ENCODE measurements at places on chromosomes 6 and 20.
A peak's percentile ranks its signal among the peaks of the same experiment; 100 is the strongest.

GRCh38 chr6:76752841-76753240 is 680.4 kb upstream of the IMPG1 start:
- no peak for DNase-seq

DNA sequence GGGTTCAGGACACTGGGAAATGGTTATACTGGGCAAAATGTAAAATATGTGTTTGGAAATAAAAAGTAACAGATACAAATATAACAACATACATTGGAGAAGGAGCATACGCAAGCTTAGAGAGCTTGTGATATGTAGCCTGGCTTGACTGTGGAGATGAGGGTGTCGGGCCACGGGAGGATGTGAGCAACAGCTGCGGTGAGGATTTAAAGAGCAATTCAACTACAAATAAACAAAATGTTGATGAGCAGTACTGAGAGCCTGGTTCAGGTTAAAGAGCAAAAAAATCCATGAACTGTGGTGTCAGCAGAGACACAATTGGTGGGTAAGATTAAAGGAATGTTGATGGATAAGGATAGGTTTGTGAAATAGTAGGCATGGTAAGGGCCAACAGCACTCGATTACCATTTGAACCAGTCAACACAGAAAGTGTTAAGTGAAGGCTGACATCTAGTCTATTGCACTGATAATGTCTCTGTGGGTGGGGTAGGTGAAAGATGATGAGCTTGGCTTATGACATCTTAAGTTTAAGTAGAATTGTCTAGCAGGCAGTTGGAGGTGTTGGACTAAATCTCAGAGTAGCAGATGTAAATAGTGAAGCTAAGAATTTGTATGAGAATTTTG is 723.2 kb downstream of the EPM2A start:
- peak; percentile 46 for DNase-seq

- DNase-seq = no peak
Observed at GRCh38 chr6:47032974-47033765, 9.0 kb downstream of the ADGRF1 start.

DNA sequence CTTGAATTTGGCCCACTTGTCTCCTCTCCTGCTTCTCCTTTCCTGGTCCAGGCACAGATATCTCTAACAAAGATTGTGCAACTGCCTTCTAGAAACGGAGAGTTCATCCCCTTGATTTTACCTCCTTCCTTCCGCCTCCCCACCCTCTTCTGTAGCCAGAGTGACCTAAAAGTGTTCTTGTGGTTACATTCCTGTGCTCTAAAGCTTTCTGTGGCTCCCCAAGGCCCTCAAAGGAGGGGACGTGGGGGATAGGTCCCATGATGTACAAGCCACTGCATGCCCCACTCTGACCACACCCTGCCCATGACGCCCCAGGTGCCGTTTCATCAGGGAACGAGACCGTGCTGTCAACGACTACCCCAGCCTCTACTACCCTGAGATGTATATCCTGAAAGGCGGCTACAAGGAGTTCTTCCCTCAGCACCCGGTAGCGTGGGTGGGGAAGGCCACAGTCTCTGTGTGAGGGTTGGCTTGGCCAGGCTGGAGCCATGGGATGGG is 8.2 kb downstream of the CDC25B start:
- no peak for DNase-seq

- no peak for DNase-seq
Observed at GRCh38 chr6:157173776-157174175, 149.5 kb downstream of the TMEM242 start.

DNA sequence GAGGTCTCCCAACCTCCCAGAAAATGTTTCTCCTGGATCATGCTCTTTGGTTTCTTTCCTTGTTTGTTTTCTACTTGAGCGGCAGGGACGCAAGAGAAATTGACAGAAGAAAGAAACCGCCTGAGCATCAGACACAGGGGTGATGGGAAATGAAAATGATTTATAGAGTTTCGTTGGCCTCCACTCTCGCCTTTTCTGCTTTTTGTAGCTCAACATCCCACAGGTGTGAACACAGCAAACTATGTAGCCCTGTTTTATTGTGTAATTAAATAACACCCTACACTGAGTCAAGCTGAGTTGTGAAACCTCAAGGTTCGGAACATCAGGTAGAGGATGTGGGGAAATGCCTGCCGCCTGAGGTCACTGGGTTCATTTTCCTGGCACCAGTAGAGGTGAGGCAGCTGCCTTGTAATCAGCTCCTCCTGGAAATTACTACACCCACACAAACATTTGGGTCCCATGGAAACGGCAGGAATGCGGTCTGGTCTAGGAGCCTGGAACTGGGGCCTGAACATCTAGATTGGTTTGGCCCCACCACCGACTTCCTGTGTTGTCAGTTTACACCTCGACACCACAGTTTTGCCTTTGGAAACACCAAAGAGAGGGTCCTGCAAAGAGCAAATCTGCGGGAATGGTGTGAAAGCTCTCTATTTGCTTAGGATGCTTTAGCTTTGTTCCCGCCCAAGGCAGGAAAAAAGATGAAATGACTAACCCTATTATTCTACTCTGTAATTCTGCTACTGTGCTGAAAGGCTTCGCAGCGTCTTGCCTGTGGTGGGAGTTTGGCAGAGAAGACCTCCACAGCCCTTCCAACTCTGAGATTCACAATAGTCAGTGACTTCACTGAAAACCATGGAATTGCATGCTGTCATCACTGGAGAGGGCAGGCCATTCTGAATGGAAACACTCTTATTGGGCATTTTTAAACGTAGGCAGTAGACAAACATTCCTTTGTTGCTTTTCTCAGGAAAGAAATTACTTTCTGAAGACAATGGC is 53.0 kb downstream of the ADAT2 start:
- peak; percentile 90 for DNase-seq

- no peak for DNase-seq
Observed at GRCh38 chr6:14443629-14444268, 326.2 kb downstream of the CD83 start.

DNA sequence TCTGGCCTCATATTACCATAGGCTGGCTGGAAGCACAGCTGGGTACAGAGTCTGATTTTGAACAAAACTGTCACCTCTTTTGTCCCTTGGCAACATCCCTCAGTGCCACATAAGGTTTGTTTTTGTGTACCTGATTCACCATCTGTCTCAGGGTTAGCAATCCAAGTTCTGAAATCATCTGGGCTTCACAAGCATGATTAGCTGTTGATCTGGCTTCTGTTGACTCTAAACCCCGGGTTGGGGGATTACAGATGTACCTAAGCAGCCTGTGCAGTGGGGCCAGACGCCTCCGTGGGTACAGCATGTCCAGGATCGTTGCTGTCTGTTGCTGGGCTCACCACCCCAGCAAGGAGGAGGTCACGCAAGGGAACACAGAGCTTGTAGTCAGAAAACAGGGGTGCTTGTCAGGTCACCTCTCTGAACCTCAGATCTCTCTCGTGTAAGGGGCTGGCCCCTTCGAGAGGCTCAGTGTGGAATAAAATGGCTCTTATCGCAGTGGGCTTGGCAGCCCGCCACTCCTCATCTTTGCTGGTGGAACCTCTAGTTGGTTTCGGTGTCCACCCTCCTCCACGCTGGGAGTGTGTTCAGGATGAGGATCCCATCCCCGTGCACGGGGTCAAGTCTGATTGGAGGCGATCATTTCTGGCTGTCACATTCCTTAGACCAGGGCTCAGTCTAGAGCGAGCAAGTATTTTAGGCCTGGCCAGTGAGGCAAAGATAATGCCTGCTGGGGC is 39.2 kb upstream of the ZNF831 start:
- DNase-seq = no peak

DNA sequence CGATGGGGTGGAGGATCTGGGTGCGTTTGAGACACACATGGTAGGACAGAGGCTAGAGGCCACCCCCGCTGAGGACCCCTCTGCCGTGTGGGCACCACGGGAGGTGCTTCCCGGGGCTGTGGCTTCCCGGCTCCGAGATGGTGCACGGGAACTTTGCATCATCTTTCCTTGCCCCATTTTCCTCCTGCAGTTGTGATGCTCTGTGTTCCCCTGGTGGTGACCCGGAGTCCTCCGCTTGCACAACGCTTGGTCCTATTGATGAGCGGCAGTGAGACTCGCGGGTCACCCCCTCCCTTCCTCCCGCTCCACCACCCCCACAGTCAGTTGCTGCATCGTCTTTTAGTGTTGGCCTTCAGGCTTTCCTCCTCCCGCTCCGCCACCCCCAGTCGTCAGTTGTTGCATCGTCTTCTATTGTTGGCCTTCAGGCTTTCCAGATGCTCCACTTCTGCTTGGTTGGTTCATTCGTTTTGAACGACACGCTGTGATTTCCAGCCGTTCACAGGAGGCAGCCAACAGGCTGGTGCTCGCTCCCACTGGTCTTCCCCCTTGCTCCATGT is 37.3 kb downstream of the PYGB start:
- no peak for DNase-seq

DNA sequence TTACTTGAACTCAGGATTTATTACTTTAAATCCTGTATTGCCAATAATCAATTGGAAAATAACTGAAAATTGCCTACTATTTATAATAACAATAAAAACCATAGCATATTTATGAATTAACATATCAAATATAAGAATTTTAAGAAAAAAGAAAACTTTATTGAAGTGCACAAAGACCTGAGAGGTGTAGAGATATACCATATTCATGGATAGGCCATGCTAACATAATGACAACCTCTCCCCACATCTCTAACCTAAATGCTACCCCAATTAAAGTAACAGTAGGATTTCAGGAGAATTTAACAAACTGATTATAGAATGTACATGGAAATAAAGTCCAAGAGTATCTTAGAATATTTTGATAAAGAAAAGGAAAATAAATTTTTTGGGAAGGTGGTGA is 5.1 kb upstream of the HLA-DMB start:
- no peak for DNase-seq

DNA sequence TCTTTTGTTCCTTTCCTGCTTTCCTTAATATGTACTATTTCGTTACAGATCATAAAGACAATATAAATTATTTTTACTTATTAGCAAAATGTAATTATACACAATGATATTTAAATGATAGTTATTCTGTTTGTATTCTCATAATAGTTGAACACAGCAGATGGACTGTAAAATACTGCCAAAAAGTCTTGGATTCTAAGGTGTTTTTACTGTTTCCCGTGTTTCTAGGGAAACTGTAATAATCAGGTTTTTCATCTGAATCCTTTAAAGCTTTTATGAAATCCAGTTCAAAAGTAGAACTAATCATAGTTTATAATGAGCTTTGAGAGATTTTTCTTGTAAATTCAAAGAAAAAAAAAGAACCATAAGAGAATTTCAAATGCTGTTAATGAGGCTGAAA is 148.4 kb downstream of the GRIK2 start:
- no peak for DNase-seq

- DNase-seq = no peak
Observed at GRCh38 chr6:164523087-164523654, 786.2 kb downstream of the C6orf118 start.

DNA sequence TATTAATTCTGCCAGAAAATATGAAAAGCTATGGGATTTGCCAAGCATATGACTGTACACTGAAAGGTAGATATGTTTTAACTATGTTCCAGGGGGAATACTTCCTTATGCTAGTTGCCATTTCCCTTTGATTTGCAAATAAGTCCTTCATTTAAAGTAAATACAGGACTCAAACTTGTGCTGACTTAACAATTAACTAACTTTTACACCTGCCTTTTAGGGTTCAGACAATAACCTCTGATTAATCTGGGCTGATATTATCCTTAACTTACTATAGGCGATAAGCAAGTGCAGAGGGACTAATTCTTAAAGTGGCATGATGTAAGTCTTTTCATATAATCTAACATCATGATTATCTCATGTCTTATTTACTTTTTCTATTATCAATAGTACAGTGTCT is 143.1 kb downstream of the AHI1 start:
- DNase-seq = no peak

GRCh38 chr6:28488916-28489365 is 26.7 kb downstream of the GPX6 start:
- peak; percentile 76 for DNase-seq

GRCh38 chr6:44681761-44682160 is 294.3 kb downstream of the CDC5L start:
- no peak for DNase-seq

DNA sequence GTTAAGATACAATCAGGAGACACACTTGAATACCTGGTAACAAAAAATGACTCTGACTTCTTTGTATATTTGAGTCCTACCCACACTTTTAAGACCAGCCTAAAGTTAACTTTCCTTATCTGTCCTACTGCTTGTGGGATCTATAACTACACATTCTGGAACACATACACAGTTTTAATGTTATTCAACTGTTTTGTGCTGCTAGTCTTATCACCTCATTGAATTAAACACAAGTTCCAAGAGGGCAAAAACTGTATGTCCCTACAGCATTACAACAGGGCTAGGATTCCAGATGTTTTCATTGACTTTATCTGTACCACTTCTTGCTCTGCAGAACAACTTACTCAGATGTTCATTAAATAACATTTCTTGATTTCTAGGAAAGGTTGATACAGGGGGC is 2.8 kb downstream of the HMGN3 start:
- peak; percentile 10 for DNase-seq

- no peak for DNase-seq
Observed at GRCh38 chr6:162116902-162117525, 610.6 kb downstream of the PRKN start.

GRCh38 chr20:38260378-38261053 is at the start of gene KIAA1755:
KIAA1755 (minus strand) TSS chr20:38260735; CDS start chr20:38260500, 235 bp downstream.
- no peak for DNase-seq

DNA sequence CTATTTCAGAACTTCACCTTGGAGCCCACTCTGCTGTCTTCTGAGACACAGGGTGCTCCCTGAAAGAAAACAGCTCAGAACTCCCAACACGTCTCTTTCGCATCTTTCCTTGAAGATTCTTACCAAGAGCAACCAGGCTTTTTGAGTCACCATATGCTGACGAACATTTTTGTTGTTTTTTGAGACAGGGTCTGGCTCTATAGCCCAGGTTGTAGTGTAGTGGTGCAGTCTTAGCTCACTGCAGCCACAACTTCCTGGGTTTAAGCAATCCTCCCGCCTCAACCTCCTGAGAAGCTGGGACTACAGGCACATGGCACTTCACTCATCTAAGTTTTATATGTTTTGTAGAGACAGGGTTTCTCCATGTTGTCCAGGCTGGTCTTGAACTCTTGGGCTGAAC is 68.5 kb downstream of the TRMT11 start:
- no peak for DNase-seq

DNA sequence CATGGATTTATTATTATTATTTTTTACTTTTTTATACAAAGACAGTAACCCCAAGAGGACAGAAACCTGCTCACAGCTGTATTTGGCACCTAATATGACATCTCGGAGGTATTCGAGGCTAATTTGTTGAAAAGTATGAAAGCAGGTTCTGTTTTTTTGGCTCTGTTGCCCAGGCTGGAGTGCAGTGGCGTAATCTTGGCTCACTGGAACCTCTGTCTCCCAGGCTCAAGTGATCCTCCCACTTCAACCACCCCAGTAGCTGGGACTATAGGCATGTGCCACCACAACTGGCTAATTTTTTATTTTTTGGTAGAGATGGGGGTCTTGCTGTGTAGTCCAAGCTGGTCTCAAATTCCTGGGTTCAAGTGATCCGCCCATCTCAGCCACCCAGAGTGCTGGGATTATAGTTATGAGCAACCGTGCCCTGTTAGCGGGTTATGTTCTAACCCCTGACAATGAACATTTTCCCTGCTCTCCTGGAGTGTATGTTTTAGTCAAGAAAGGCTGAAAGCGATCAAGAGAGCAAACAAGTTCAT is 53.7 kb upstream of the ZNF217 start:
- no peak for DNase-seq

Data from cardiac fibroblast (primary cell).